Activated CD4-positive, CD25-positive, alpha-beta regulatory T cell treated with anti-CD3 and anti-CD28 coated beads, Interleukin-2, amount 50 U/mL, for 72 hours (primary cell): ENCODE measurements at places on chromosomes 5 and 9.

GRCh38 chr9:98879963-98880310 lies 63.8 kb upstream of the COL15A1 start:
- no peak for DNase-seq

DNA sequence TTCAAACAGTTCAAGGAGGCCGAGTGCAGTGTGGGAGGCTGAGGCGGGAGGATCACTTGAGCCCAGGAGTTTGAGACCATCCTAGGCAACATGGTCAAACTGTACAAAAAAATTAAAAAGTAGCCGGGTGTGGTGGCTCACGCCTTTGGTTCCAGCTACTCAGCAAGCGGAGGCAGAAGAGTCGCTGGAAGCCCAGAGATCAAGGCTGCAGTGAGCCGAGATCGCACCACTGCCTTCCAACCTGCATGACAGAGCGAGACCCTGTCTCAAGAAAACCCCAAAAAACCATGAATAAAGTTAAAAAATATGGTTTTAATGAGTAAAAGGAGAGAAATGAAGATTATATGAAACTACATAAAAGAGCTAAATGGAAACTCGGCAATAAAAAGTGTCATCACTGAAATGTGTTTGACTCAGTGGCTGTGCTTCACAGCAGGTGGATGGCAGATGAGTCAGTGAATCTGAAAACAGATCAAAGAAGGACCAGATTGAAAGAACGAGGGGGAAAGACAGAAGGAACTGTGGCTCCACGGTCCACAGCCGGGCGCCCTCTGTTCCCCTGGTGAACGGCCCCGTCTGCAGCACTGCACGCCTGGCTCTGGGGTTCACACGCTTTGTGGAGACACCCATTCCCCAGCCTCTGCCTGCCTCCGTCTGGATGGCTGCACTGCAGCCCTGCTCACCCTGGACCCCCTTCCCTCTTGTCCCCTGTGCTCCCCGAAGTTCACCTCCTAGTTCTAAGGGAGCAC lies 25.1 kb downstream of the EXD3 start:
- DNase-seq: no peak

- no peak for DNase-seq
These were observed 60.9 kb downstream of the CXXC5 start for GRCh38 chr5:139708877-139709581.

- DNase-seq: no peak
These were observed 41.6 kb upstream of the ZNF300 start for GRCh38 chr5:150946351-150946905.

GRCh38 chr5:86979811-86980411 lies 287.8 kb upstream of the RASA1 start:
- no peak for DNase-seq

DNA sequence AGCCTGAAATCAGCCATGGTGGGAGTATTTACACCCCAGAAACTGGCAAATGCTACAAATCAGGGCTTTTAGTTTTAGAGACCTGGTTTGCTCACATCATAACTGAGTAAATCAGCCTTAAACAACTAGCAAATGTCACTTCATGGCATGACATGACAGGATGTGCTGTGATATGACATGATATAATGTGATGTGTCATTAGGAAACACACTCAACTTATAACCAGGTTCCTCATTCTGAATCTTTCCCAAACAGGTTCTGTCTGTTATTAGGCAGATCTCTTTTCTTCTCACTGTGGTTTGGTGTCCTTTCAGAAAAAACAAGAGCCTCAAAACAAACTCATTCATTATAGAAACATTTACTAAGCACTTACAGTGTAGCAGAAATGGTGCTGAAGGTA lies 90.5 kb downstream of the ADAMTS12 start:
- DNase-seq: no peak

GRCh38 chr9:132648685-132649084 lies 21.1 kb downstream of the DDX31 start:
- no peak for DNase-seq

DNA sequence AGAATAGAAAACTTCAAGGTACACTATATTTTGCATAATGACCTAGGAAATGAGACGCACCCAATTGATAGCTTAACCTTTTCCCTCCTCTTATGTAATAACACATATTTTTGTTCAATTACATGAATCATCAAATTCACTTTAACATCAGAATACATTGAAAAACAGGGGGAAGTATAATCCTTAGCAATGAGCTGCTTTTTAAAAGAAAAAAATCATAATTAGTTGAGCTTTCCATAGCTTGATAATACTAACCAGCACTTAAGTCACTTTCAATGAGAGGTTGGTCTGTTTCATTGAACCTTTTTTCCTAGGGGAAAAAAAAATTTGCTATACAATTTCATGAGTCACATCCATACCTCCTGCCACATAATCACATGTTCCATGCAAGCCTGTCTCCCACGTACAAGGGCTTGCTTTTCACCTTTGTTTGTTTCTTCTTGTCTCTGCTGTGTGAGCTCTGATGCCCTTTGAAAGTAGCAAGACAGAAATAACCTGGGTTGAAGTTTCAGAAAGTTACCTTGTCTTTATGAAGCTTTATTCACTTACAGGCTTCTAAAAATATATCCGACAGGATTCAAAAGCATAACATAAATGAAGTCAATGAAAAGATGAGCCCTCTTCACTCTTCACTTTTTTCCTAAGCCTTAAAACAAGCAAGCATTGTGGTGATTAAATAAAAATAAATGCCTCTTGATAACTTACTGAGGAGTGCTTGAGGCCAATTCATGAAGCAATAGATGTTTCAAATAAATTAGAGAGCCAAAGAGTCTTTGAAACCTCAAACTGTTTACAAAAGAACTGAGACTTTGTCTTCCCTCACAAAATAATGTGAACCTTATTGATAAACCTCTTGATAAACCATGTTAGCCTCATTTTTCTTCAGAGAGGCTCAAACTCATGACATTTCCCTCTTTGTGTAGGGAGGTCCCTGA lies 108.5 kb downstream of the FEM1C start:
- DNase-seq: no peak

GRCh38 chr5:134413046-134413445 lies 1.4 kb upstream of the CDKN2AIPNL start:
- DNase-seq: no peak

- no peak for DNase-seq
These were observed 136.4 kb downstream of the SLF1 start for GRCh38 chr5:94754824-94755223.
